ENCODE measurements at places on chromosomes 5 and 9. TPM values are rescaled to one million over a fixed set of nuclear protein-coding genes. Genes with fewer than 3 reads are reported as not detected.

RXRA gene
- 72.0 TPM for total RNA-seq

DNA sequence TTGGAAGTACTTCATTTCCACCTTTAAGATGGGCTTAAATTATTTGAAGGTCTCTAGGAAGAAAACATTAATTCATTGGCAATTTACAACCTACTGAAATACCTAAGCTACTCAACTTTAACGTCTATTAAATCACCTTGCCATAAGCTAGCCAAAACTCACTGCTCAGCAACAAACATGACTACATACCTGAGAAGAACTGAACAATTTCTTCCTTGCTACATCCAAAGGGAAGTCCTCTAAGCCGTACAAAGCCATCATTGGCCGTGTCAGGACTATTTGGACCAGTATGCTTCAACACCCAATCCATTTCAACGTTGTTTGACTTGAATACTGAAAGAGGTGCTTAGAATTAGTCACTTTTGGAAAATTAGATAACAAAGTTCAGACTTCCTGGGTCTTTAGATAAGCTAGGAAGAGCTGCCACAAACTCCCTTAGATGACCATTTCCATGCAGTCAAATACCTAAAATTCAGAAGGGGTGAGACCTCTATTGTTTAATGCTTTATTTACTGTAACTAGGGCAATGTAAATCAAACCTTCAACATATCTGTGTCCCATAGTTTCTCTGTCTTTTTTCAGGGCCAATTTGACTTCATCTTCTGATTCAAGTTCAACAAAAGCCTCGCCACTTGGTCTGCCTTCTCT, 2.6 kb downstream of the HNRNPH1 start:
- DNase-seq = no peak

GRCh38 chr9:89564346-89564878, 40.4 kb upstream of the GADD45G start:
- DNase-seq = no peak

DNA sequence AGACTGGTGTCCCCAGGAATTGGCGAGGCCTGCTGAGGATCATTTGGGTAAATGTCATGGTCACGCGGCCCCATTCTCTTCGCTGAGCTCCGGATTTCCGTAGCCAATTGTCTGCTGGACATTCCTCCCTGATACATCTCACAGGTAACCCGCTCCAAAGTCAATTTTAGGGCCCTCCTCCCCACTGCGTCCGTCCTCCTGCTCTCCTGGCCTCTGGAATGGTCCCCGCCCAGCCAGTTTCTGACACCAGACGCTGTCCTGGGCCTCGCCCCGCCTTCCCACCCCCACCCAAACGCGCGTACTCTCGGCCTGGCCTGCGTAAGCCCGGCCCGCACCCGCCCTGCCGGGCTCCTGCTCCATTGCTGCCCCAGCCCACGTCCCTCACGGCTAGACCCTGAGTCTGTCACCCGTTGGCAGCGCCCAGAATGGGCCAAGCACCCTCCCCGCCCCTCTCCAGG, 202.0 kb downstream of the AUH start:
- peak; percentile 79 for DNase-seq

DNA sequence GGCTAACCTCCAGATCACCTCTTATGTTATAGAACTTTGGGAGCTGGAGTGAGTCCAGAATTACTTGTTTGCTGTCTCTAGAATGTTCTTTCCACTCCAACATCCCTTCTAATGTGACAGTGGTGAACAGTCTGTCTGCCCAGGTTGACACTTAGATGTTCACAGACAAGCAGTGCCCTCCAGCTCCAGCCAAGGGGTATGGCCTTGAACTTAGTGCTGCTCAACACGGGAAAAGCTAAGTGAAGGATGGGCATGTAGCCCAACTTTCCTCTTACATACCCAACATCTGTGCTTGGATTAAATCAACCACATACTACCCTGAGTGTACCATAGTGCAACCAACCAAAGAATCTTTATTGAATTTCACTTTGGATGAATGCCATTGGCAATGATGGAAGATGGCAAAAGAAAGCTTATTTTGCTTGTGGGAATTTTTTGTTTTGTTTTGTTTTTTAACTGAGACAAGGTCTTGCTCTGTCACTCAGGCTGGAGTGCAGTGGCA, 201.2 kb downstream of the NXNL2 start:
- DNase-seq = no peak

GMCL2 gene
- total RNA-seq = not detected

DNA sequence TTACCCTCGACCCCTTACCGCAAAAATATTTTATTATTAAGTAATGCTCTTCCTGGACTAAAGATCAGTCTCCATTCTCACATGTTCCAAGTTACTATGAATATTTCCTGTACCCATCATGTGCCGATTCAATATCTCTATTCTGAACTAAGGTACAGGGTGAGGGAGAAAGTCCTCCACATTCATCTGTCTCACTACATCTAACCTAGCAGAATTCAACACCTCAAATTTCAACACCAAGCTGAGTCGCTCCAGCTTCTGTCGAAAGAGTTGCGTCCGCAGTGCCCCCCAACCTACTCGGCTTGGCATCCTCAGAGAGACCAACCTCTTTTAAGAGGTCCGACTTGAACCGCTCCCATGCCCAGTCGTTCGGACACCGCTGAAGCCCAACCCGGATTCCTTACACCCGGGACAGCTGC, 1.0 kb downstream of the CERT1 start:
- DNase-seq = no peak

CKMT2 gene
- 0.40 TPM for total RNA-seq

GRCh38 chr9:126386088-126386487, 59.5 kb downstream of the MVB12B start:
- peak; percentile 46 for DNase-seq

GRCh38 chr5:11261241-11261640, 500.2 kb upstream of the DAP start:
- no peak for DNase-seq

DNA sequence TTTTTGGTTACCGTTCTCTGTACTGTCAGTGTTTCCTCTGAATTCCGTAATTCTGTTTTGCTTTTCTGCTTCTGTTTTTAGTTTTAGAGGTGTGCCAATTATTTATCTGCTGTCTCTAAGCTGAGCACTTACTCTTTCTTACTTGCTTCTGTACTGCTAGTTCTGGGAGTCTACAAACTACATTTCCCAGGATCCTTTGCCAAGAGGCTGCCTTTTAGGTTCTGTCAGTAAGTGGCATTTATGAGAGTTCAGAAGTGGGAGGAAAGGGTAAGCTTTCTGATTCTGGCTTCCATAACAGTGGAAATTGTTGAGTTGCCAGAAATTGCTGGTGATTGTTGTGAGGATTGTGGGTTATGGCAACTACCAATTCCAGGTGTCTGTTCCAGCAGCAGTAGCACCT, 102.4 kb downstream of the OSTF1 start:
- no peak for DNase-seq

DNA sequence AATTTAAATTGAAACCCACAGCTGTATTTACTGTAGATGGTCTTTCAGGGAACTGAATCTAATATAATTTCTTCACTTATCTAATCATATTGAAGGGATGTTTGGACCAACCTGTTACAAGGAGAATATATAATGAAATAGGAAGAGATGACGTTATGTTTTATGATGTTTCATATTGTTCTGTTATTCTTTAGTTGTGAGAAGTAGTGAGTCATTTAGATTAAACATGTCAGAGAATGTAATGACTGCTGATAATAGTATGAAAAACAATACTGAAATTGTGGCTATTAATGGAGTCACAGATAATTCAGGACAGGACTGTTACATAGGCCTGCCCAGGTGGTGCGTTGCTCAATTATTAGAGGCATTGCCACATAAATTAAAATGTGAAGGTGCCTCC, 1993.4 kb downstream of the EFNA5 start:
- no peak for DNase-seq

GRCh38 chr9:70403166-70403565, 11.3 kb downstream of the KLF9 start:
- DNase-seq = no peak

GRCh38 chr5:151471276-151471675, 23.9 kb downstream of the SLC36A1 start:
- no peak for DNase-seq
